ENCODE measurements at places on chromosomes 16 and 17.

DNA sequence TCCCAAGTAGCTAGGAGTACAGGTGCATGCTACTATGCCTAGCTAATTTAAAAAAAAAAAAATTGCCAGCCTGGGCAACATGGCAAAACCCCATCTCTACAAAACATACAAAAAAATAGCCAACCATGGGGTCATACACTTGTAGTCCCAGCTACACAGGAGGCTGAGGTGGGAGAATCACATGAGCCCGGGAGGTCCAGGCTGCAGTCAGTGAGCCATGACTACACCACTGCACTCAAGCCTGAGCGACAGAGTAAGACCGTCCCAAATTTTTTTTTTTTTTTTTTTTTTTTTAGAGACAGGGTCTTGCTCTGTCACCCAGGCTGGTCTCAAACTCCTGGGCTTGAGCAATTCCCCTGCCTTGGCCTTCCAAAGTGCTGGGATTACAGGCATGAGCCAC, 14.8 kb downstream of the CHAD start:
- no peak for DNase-seq

DNA sequence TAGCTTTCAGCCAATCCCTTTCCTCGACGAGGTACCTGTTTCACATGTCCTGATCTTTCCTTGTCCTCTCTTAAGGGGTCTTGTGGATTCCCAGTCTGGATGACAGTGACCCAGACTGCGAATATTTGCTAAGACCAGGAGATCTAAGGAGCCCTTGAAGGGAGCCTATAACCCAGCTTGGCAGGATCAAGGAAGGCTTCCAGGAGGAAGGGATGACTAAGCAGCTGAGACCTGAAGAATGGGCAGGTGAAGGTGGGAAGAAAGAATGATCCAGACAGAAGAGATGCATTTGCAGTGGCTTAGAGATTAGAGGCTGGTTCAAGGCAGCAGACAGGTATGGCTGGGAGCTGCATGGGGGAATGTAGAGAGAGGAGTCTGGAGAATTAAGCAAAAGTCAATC, 1.9 kb upstream of the PDK2 start:
- no peak for DNase-seq

DNA sequence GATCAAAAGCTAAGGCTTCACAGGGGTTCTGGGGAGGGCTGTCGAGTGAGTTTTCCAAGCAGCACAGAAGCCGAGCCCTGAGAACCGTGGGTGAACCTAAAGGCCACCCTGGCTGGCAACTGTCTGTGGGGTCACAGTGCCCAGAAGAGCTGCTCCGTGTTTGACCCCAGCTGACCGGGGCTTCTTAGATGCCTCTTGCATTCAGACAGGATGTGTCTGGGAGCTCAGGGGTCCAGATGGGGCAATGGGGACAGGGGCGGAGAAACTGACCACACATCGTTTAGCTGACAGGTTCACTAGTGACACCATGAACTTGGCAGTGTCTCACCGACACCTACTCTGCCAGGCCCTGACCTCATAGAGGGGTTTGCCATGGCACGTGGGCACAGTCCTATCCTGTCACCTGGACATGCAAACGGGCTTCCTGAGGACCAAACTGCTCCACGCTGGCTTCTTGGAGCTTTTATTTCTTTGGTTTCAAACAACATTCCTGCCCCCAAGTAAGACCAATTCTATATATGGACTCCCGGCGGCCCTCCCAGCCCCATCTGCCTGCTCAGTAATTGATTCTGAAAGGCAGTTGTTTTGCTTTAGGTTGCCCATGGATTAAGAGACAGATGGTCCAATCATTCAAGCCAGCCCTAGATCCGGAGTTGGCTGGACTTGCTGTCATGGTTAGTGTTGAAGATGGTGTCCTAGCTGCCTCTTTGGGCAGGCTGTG, 22.2 kb downstream of the WSCD1 start:
- peak; percentile 29 for DNase-seq

GRCh38 chr17:50292465-50292864, 18.2 kb downstream of the TMEM92 start:
- DNase-seq, result no peak

DNA sequence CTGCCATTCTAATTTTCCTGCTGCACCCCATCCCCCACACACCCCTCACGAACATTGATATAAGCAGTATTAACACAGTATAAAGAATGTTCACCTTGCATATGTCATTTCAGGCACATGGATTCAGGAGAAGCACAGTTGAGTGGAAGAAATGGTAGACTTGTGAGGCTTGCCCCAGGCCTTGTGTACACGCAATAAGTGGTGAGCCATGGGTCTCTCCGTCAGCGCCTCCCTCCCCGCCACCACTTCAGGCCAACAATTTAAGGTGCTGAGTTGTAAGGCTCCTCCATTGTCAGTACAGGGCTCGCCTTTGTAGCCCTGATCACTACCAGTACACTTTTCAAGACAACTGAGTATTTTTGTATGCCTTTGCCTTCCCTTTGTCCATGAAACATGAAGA, 12.2 kb upstream of the CLEC18C start:
- no peak for DNase-seq

- no peak for DNase-seq
Measured at GRCh38 chr16:8194794-8195193, 395.5 kb downstream of the TMEM114 start.

- DNase-seq, result no peak
Measured at GRCh38 chr17:9811086-9811485, 10.8 kb downstream of the GSG1L2 start.

GRCh38 chr16:82937926-82938520, 311.3 kb downstream of the CDH13 start:
- DNase-seq, result no peak

DNA sequence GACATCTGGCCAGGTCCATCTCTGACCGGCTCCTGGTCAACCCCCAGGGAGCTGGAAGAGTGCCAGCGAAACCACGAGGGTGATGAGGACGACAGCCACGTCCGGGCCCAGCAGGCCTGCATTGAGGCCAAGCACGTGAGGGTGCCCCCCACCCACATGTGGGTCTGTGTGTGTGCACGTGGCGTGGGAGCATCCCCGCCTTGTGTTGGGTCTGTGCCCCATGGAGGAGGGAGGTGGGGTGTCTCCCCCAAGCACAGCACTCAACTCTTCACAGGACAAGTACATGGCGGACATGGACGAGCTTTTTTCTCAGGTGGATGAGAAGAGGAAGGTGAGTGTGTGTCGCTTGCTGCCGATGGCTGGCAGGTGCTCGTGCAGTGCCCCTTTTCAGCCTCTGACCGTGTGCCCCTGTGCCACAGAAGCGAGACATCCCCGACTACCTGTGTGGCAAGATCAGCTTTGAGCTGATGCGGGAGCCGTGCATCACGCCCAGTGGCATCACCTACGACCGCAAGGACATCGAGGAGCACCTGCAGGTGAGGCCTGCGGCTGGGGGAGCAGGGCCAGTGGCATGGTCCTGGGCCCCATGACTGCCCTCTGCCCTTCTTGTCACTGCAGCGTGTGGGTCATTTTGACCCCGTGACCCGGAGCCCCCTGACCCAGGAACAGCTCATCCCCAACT, 1.7 kb downstream of the STUB1 start:
- no peak for DNase-seq

DNA sequence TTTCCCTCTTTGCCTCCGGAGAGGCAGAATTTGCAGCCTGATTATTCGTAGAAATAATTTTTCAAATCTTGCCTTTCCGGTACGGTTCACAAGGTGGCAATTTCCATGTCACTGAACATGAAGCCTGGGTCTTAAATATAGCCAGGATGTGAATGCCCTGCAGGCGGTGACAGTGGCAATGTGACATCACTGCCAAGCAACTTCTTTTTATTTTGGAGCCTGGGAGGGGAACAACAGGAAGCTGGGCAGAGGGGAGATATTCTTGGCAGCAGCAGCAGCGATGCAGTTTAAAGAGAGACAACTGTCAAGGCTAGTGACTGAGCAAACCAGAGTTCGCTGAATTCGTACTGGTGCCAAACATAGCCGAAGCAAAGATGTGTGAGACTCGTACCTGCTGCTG, 171.1 kb downstream of the SNX29 start:
- peak; percentile 30 for DNase-seq

- no peak for DNase-seq
Measured at GRCh38 chr16:2204416-2205103, 694 bp upstream of the MLST8 start.

- no peak for DNase-seq
Measured at GRCh38 chr16:50425648-50426047, 56.9 kb upstream of the BRD7 start.

GRCh38 chr17:38464723-38465390, 36.6 kb downstream of the ARHGAP23 start:
- peak; percentile 87 for DNase-seq

DNA sequence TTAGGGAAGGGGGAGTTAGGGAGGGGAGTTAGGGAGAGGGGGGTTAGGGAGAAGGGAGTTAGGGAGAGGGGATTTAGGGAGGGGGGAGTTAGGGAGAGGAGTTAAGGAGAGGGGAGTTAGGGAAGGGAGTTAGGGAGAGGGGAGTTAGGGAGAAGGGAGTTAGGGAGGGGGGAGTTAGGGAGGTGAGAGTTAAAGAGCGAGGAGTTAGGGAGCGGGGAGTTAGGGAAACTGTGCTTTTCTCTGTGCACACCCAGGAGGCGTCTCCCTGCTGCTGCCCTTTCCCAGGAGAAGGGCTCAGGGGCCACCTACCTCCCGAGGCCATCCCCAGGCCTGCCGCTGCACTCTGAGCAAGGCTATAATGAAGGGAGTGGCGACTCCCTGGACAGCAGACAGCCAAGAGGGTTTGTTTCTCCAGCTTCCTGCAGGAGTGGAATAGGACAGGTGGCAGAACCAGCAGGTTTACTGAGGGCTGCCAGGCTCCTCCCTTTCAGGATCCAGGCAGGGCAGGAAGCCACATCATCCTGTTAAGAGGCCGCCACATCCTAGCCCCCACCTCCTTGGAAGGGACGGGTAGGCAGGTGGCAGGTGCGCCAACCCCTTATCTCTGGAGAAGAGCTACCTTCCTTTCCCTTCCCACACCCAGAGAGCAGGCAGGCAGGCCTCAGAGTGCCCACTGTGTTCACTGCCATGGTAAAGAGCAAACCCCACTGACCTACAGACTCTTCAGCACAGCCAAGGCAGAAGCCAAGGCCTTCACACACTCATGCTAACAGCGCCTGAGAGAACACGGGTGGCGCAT, 4.3 kb downstream of the CANT1 start:
- DNase-seq, result no peak

DNA sequence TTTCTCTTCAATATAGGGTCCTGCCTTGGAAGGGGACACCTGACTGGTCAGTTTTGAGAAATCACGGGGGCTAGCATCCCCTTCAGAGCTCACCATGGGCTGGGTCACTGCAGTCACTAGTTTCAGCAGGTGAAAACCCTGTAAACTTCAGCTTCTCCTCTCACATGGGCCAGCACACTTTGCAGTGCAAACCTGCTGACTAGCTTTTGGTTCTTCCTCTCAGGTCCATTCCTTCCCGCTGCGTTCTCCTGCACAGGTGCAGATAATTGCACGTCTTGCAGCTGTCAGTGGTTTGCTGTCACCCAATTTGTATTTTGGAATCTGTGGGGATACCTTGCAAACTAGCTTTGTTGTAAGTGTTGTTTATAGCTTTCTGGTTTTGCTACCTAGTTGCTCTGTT, 95.1 kb downstream of the LYRM1 start:
- DNase-seq, result no peak

DNA sequence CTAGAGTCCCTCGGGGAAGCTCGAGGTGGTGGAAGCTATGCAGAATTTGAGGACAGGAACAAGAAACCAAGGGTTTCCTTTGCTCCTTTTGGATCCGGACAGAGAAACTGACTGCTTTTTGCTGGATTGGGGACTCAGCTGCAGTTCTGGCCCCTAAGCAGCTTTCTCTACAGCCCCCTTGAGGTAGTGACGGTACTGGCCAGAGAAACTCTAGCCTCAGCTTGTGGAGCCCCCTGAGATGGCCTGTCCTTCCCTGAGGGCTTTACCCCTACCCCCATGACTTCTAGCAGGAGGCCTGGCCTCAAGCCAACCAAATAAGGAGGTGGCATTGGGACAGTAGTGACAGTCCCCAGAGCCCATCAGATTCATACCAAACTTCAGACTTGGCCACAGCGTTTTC, 118.1 kb downstream of the IRX5 start:
- DNase-seq, result no peak

- DNase-seq, result no peak
Measured at GRCh38 chr17:38733982-38734973, 4.1 kb downstream of the CISD3 start.

GRCh38 chr16:80656711-80657150, 115.9 kb downstream of the DYNLRB2 start:
- DNase-seq, result no peak

DNA sequence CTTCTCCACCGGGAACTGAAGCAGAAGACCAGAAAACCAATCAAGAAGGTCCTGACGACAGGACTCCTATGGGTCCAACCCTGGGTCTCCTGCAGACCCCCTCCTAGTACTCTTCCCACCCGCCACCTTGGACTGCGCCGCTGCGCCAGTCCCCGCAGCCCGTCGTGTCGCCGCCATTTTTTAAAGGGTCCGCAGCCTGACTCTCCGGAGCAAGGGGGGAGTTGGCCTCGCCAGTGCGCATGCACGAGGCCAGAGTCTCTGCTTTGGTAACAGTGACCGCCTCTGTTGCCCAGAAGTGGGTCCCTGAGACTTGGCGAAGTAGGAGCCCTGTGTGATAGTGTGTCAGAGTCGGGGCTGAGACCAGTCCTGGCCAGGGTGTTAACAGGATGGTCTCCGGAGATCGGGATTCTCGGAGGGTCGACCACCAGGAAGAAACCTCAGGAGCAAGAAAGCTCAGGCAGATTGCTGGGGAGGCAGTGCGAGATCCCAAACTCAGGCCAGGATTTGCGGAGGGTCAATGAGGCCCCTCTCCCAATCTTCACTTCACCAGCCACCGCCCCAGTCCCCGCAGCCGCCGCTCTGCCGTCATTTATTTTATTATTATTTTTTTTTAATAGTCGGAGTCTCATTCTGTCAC, 612.5 kb downstream of the KCNJ18 start:
- no peak for DNase-seq

DNA sequence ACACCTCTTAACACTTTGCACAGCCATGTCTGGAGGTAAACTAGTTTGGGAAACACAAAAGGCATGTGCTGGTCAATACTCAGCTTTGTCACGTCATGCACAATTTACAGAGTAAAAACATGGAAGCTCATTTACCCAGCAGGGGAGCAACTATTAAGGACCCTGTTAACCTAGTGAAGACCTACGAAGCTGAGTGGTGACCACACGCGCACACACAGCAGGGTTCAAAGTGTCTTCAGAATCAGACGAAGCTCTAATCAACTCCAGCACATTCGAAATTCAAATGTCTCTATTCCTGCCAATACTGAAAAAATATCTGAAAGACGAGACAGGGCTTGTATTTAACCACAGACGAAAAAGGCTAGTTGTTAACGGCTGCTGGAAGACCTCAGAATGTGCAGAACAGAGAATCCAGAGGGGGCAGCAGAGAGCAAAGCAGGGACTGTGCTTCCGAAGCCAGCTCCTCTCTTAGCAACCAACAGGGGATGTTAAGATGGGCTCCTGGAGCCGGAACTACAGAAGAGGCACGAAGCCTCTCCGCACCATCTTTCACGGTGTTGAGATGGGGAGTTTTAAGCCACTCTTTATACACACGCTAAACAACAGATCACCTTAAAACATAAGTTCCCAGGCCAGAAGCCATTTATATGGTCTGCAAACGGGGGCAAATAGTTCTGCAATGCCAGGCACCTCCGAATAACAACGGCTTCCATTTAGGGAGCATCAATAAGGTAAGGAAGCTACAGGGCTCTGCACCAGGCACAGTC, 45.7 kb downstream of the CMTM4 start:
- peak; percentile 86 for DNase-seq

GRCh38 chr16:28822520-28823290, at the start of gene ATXN2L:
Gene ATXN2L, plus strand, starts transcription at chr16:28822999. Its CDS starts 261 bp downstream, at chr16:28823260.
- peak; percentile 97 for DNase-seq

GRCh38 chr17:77995146-77995852, 36.8 kb downstream of the TNRC6C start:
- DNase-seq, result no peak

Data from hindlimb muscle (tissue), 1 donor.